ENCODE measurements at places on chromosomes 2 and 18.

GRCh38 chr2:96895032-96895745, 25.3 kb upstream of the SEMA4C start:
- no peak for DNase-seq

DNA sequence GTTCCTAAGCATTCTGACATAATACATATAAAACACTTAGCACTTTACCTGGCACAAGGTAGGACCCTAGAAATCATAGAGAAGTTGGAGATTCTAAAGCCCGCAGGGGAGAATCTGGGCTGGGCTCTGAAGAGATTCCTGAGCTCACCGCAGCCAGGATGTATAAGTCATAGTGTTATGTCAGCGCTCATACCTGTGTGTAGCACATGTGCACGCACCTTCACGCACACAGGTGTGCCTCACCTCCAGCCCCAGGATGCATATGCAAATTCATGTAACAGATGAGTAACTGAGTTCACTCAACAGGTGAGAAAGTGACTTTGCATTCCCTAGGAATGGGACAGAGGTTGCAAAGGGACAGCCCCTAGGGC, 7.9 kb upstream of the SDC1 start:
- no peak for DNase-seq

DNA sequence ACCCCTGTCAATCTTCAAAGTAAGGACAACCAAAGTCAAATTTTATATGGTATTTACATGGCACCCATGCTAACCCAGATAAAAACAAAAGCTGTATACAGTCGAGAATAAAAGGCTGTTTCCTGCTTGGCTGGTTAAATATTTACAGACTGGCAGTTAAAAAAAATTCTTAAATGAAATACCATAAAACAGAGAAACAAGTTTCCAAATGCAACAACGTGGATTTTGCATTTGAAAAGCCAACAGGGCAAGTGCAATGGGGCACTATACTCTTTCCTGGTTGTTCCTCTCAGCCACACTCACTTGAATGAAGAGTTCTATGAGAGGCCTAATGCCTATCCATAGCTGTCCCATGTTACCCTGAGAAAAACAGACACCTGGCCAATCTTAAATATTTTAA, 6.1 kb upstream of the NR4A2 start:
- no peak for DNase-seq

- DNase-seq, result no peak
Observed at GRCh38 chr2:240992572-240993291, 5.7 kb upstream of the SNED1 start.

DNA sequence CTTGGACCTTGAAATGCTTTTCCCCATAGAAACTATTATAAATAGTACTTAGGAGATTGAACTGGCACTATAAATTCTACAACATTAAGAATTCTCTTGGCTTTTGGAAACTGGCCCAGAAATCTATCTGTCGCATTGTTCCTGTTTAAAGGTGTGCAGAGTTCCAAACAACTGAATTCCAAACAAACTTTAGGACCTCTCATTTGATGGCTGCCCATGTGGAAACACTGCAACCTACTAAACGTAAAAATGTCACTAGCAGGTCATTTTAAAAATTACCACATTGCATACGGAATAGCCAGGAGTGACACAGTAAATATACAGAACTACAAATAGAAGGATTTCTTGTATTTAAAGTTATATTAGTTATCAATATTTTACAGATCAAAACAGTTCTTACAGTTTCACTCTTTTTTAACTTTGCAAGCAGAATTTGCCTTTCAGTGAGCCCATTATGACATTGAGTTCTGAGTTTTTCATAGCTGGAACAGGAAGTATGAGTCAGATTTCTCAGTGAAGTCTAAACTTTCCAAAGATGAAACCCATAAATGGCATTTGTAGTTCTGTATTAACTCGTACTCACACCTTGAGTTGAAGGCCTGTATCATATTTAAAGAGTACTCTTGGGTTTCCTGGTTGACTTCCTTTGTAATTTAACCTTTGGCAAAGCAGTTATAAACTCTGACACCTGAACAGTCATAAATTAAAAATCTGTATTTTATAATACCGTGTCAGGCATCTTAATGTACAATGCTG, 142.3 kb upstream of the BOD1L2 start:
- DNase-seq, result no peak

DNA sequence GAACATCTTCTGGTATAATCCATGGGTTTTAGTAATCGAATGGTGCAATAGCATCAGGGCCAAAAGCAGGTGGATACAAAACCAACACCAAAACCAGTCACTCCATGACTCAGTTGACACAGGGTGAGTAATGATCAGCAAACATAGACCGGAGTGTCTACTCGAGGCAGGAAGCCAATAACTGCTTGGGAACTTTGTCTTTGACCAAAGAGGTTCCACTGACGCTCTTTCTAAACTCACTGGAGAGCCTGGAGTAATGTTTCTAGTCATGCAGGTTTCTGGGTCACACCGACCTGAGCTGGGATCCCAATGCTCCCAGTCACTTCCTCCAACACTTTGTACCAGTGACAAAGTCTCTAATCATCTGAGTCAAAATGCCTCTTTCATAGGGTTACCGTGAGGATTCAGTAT, 30.9 kb downstream of the MREG start:
- DNase-seq, result no peak

DNA sequence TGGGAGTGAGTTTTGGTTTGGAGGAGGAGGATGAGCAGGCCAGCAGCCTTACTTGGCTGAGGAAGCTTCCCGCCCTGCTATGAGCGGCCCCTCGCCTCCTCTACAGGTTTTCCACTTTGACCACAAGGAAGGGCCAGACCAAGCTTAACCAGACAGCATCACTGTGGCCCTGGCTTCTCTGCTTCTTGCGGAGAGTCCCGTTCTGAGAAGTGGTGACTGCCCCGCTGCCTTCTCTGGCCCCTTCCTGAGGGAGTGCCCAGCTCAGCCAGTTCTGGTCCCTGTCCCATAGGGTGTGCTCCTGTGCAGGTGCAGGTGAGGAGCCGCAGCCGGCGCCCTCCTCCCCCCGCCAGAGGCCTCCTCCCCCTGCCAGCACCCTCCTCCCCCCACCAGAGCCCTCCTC, 101.0 kb downstream of the FAM210A start:
- DNase-seq, result no peak

DNA sequence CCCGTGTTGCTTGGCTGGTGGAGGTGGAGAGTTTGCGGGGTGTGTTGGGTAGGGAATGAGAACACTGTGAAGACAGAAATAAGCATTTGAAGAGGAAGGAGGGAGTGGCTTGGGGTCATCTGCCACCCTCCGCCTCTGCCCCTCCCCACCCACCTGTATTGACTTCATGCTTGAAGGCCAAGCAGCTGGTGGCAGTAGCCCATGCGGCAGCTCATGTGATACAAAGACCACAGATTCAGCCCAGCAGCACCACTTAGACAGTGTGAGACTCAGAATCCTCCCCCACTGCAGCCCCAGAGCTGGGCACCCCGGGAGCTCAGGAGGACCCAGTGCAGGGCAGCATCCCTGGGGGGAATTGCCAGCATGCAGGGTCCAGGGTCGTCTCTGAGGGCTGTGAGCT, 15.4 kb downstream of the NPPC start:
- no peak for DNase-seq

DNA sequence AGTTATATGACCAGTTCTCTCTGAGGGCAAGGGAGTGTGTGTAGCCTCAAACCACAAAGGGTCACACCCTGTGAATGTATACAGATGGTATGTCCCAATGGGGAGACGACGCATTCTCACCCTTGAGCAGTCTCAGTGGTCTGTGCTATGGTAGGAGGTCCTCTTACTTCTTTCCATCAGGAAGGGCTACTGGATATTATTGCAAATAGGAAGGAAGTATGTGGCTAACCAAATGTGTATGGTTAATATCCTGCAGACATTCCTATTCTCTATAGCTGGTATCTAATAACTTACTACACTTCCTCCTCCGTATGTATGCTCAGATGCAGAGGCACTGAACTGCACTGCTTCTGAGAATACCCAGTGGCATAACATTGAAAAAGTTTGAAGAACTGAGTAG, 306.7 kb upstream of the CCDC68 start:
- DNase-seq, result no peak

DNA sequence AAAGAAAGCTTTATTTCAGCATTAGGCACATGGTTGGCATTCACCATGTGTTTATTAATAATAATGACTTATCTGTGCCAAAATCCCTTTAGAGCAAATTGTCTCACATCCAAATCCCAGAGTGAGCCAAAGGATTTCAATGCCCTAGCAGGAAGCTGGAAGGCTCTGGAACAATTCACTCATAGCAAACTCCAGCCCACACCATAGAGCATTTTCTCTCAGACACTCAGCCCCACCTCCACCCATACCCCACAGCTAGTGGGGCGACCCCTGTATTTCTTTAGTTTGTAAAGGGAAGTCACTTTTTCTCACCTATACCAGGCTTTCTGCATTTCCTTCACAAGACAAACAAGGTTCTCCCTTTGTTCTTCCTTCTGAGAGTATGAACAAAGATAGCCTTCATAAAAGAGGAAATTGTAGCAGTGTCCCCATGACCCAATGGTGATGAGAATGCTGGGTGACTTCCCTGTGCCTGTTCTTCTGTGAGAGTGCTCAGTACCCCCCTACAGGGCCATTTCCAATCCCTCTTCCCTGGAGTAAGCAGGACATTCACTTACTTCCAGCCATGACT, 100.1 kb upstream of the APCDD1 start:
- no peak for DNase-seq

GRCh38 chr2:61762292-61762691, 91.6 kb downstream of the FAM161A start:
- DNase-seq, result no peak

DNA sequence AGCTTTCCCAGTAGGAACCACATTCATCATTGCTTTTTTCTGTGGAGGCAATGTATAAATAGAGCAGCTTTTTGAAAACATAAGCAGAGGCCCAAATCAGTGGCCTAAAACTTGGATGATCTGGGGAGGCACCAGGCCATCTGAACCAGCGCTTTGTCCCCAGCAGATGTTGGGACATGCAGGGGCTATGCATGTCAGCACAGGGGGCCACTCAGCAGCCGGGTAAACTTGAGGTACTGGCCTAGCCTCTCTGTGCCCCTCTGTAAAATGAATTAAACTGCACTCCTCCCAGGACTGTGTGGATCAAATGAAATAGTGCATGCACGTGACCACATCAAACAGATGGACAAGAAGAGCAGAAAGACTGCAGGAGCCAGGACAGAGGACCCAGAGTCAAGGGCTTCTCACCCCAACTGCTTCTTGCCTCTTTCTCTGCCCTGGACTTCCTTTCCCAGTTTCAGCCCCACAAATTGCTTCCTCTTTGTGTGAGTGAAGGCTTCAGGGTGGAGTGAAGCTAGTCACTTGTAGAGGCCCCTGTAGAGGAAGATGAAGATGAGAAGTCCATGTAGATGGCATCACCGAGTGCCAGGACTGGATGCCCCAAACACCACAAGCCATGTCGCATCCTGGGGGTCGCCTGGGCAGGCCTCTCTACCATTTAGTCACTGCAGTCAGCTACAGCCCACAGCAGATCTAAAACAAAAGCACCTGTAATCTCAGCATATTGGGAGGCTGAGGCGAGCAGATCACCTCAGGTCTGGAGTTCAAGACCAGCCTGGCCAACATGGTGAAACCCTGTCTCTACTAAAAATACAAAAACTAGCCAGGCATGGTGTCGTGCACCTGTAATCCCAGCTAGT, 53.2 kb downstream of the IMPA2 start:
- no peak for DNase-seq

- DNase-seq, result no peak
Observed at GRCh38 chr2:24855726-24856125, 62.5 kb downstream of the CENPO start.

GRCh38 chr2:207165121-207166038, at the start of gene KLF7:
TSS of gene KLF7 (minus strand) at chr2:207165948. CDS start at chr2:207165568, 380 bp downstream.
- peak; percentile 40 for DNase-seq

GRCh38 chr2:71704131-71704561, 250.8 kb downstream of the DYSF start:
- DNase-seq, result no peak

DNA sequence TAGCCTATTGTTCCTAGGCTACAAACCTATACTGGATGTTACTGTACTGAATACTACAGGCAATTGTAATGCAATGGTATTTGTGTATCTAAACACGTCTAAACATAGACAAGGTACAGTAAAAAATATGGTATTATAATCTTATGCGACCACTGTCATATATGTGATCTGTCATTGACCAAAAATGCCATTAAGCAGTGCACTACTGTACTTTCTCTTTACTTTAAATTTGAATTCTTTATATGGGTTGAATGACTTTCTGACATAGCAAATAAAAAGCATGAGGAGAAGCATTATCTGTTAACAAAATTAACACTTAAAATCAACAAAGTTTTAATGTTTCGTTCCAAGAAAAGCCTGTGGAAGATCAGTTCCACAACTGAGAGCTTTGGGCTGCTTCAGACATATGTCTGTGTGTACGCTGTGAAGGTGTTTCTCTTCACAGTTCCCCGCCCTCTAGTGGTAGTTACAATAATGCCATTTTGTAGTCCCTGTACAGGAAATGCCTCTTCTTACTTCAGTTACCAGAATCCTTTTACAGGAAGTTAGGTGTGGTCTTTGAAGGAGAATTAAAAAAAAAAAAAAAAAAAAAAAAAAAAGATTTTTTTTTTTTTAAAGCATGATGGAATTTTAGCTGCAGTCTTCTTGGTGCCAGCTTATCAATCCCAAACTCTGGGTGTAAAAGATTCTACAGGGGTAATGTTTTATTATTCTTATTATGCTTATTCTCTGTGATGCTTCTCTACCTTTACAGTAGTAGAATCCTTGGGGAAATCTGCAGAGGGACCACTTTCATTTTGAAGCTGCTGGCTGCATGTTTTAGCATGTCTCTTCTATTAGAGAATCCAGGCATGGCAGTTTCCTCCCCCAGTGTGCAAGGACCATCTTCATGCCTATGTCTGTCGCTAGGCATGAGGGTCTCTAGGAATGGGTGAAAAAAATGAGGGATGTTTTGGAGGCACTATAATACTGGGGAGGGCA, 54.5 kb downstream of the SCN2A start:
- no peak for DNase-seq

GRCh38 chr2:174108579-174108978, 139.8 kb downstream of the OLA1 start:
- no peak for DNase-seq

DNA sequence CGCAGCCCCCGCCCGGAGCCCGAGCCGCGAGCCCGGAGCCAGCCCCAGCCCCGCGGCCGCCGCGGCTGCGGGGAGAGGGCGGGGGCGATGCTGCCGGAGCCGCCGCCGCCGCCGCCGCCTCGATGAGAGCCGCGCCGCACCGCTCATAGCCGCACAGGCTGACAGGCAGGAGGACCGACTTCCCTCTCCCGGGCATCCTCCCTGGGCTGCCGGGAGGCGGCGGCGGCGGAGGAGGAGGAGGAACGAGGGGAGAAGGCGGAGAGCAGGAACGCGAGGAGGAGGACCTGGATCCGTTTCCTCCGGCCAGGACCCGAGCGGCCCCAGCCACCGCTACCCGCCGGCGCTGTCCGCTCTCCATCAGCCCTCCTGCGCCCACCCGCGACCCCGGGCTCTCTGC, 370 bp downstream of the KLHL29 start:
- no peak for DNase-seq

GRCh38 chr2:43224131-43224570, 2.3 kb downstream of the ZFP36L2 start:
- DNase-seq, result peak; percentile 58

GRCh38 chr18:45976566-45976965, 9.4 kb upstream of the EPG5 start:
- no peak for DNase-seq

- DNase-seq, result no peak
Observed at GRCh38 chr2:217932803-217933616, 69.8 kb downstream of the TNS1 start.

GRCh38 chr2:218152777-218153176, 14.0 kb downstream of the CXCR1 start:
- DNase-seq, result no peak

Data from activated T-helper 9 cell treated with anti-CD3 and anti-CD28 coated beads, Interleukin-2, amount 50 U/mL, for 16 hours (primary cell).